Upper lobe of right lung (tissue), 1 donor: ENCODE measurements at places on chromosomes 7 and 10. TPM values are rescaled to one million over a fixed set of nuclear protein-coding genes. Genes with fewer than 3 reads are reported as not detected.

The PRRT4 gene
- total RNA-seq = 0.26 TPM

The JCAD gene
- total RNA-seq = 67.6 TPM

DNA sequence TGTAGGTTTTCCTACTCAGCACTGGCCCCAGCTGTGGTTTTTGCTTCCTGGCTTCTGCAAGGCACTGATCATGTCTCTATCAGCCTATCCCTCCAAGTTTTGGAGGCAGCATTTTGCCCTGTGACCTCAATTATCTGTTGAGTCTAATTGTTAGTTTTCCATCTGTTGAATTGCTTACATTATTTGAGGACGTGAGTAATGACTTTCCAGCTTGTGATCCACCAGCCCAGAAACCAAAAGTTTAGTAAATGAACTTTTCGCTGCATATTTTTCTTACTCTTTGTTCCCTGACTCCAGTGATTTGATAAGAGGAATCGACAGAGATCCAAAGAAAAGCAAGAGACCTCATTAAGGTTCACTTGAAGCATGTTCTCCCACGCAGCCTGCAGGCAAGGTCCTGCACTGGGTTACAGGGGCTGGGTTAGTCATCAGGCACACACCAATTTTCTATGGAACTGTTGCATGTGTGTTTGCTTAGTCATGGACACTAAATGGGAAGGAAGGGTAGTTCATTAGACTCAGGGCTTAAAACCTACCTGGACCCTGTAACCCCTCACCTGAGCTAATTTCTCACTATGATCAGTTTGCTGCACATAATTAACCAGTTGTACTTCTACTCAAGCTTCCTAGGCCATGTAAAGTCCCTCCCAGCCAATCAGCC lies 57.2 kb downstream of the AKR1E2 start:
- H3K36me3 ChIP-seq = no peaks in the 10 kb centered on the region
- DNase-seq = no peak
- H3K27ac ChIP-seq = no peak overlapping the region
- H3K27me3 ChIP-seq = no peaks in the 10 kb centered on the region

- peaks cover 7% of the 10 kb centered on the region for H3K4me1 ChIP-seq
- no peak overlapping the region for H3K4me3 ChIP-seq
- H3K27me3 ChIP-seq = no peaks in the 10 kb centered on the region
- DNase-seq = no peak
Measured at GRCh38 chr10:30463944-30464451, 30.0 kb downstream of the MAP3K8 start.

- no peaks in the 10 kb centered on the region for H3K36me3 ChIP-seq
- no peak overlapping the region for H3K27ac ChIP-seq
- no peak for DNase-seq
- H3K27me3 ChIP-seq = no peaks in the 10 kb centered on the region
Measured at GRCh38 chr10:67665491-67665890, 30.5 kb downstream of the CTNNA3 start.

GRCh38 chr7:94045581-94045980 lies 41.4 kb upstream of the BET1 start:
- no peaks in the 10 kb centered on the region for H3K4me1 ChIP-seq
- no peaks in the 10 kb centered on the region for H3K27me3 ChIP-seq
- H3K4me3 ChIP-seq = no peak overlapping the region
- H3K27ac ChIP-seq = no peak overlapping the region
- H3K36me3 ChIP-seq = no peaks in the 10 kb centered on the region
- DNase-seq = no peak

DNA sequence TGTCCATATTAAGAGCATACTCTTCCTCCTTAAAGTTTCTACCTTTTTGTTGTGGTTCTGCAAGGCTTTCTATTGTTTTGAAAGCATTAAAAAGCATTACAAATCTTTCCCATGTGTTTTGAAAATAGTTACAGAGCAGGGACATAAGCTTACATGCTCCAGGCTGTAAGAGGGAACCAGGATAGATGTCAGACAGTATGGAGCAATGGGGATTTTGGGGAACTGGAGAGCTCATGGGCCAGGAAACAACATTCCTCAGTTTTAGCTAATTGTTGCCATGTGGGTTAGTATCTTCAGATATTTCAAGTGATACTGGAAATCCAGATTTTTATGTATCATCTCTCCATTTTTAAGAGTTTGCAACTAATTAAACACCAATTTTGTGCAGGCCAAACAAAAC lies 3.5 kb downstream of the MDFIC start:
- no peaks in the 10 kb centered on the region for H3K27me3 ChIP-seq
- H3K4me3 ChIP-seq = no peak overlapping the region
- no peaks in the 10 kb centered on the region for H3K36me3 ChIP-seq
- peaks cover 38% of the 10 kb centered on the region for H3K4me1 ChIP-seq

DNA sequence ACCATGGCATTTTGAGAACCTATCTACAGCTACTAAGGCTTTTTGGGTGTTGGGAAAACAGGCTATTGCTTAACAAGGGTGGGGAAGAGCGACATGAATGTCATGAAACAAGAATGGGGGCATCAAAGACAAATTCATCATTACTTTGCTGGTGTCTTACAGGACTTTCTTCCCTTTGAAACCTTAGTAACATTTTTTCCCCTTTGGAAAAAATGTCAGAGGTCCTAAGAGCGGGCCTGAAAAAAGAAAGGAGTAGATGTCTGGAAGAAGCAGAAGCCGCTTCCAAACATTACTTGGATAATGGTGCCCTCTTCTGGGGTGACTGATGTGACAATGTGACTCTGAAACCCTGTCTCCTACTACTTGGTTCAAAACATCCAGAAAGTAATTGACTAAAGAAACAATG lies 3.8 kb upstream of the DDX50 start:
- H3K36me3 ChIP-seq = no peaks in the 10 kb centered on the region
- H3K4me3 ChIP-seq = no peak overlapping the region
- H3K27ac ChIP-seq = no peak overlapping the region
- no peaks in the 10 kb centered on the region for H3K27me3 ChIP-seq
